Natural killer cell treated with Interleukin-12 subunit alpha and Interleukin-12 subunit beta and Interleukin-15 and Interleukin-18, amount 100 ng/mL, for 72 hours (primary cell): ENCODE measurements at places on chromosomes 12 and 14. TPM values are rescaled to one million over a fixed set of nuclear protein-coding genes. Genes with fewer than 3 reads are reported as not detected.

The LRP1-AS gene
- total RNA-seq: not detected

The OTOGL gene
- total RNA-seq: not detected

The MDGA2 gene
- not detected for total RNA-seq

The RTL1 gene
- not detected for total RNA-seq

The HVCN1 gene
- 1.00 TPM for total RNA-seq

- DNase-seq: peak; percentile 89
Observed at GRCh38 chr12:47779301-47779942, 6.4 kb downstream of the SLC48A1 start.

- no peak for DNase-seq
Observed at GRCh38 chr14:92728759-92729364, 19.6 kb downstream of the LGMN start.

- no peak for DNase-seq
Observed at GRCh38 chr12:120689397-120690082, 2.6 kb downstream of the MLEC start.

GRCh38 chr14:31391473-31391872, 28.9 kb downstream of the HEATR5A start:
- no peak for DNase-seq

DNA sequence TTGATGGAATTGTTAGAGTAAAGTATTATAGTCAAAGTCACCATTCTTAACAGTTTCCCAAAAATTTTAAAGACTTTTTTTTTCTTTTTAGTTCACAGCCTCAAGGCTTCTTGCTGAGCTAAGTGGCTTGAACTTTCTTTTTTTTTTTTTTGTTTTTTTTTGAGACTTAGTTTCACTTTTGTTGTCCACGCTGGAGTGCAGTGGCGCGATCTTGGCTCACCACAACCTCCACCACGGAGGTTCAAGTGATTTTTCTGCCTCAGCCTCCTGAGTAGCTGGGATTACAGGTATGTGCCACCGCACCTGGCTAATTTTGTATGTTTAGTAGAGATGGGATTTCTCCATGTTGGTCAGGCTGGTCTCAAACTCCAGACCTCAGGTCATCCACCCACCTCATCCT, 92.8 kb downstream of the SETD3 start:
- no peak for DNase-seq

DNA sequence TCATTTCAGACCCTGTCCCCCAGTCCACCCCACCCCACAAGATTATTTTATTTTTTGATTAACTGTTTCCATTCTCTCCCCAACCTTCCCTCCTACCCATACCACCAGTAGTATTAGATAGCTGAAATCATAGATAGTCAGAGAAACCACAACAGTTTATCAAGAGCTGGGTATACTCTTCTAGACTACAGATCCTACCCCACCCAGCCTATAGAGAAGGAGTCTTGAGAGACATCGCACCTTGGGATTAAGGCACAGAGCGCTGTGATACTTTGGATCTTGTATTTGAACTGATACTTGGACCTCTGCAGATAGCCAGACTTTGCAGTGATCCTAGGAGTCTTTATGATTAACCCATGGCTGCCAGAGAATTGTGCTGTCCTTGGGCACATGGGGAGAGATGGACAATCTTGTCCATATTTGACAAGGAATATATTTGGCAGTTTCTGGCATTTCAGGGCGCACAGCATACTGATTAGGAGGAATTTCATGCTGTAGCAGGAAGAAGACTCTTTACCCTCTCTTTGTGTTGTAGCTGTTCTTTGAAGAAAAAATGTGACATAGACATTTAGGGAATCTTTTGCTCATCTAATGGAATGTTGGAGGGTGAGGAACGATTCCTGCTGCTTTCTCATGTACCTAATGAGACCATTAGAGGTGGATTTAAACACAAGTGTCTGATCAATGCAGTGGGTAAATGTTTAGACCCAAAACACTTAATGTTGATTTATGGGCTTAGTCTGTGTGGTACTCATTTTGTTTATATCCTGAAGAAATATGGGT, 982 bp downstream of the RBMS2 start:
- DNase-seq: no peak

- no peak for DNase-seq
Observed at GRCh38 chr12:20232931-20233675, 135.2 kb upstream of the PDE3A start.

GRCh38 chr12:14254781-14255180, 110.7 kb upstream of the ATF7IP start:
- DNase-seq: no peak

DNA sequence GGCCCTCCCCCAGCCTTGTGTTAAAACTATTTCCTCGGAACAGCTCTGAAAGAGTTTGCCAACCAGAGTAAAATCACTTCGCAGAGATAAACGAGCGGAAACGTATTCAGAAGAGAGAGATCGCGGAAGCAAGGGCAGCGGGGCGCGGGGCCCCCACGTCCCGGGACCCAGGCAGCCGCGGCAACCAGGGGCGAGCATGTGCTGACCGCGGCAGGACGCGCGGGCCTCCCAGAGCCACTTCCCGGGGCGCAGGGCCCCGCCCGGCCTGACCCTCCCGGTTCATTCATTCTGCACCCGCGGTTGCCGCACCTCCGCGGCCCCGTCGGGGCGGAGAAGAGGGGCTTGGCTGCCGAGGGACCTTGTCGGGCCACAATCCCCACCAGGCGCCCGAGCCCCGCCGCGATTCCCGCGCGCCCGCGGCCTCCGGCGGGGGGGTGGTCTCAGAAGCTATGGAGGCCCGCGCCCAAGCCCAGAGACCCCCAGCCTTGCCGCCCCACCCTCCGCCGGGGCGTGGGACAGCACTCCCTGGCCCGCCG, 598 bp downstream of the UBE2N start:
- peak; percentile 72 for DNase-seq

DNA sequence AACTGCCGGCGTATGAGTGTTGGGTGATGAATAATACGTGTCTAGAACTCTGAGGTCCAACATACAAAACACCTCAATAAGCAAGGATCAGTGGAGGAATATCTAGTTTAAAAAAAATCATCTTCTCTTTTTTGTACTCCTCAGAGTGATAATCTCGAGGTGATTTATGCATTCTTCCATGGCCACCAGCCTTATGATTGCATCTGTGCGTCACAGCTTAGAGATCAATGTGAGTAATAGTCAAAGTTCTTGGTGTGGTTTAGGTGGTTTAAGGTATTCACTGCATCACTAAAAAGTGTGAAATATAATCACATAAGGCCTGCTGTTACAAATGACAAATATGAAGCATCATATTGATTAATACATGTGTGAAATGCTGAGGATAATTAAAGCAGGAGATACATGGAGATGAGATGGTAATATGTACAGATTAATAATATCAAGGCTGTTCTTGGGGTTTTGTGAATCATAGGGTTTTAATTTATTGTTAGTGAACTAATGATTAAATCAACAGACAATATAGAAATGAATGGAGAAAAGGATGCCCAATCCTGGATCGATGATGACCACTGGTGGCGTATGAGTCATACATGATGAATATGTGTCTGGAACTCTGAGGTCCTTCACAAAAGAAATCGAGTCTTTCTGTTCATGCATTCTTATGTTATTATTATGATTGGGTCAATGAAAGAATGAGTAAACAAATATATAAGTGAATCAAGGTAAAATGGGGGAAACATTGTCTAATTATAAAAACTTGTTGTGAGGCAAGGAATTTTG, 68.8 kb upstream of the RTL1 start:
- no peak for DNase-seq

DNA sequence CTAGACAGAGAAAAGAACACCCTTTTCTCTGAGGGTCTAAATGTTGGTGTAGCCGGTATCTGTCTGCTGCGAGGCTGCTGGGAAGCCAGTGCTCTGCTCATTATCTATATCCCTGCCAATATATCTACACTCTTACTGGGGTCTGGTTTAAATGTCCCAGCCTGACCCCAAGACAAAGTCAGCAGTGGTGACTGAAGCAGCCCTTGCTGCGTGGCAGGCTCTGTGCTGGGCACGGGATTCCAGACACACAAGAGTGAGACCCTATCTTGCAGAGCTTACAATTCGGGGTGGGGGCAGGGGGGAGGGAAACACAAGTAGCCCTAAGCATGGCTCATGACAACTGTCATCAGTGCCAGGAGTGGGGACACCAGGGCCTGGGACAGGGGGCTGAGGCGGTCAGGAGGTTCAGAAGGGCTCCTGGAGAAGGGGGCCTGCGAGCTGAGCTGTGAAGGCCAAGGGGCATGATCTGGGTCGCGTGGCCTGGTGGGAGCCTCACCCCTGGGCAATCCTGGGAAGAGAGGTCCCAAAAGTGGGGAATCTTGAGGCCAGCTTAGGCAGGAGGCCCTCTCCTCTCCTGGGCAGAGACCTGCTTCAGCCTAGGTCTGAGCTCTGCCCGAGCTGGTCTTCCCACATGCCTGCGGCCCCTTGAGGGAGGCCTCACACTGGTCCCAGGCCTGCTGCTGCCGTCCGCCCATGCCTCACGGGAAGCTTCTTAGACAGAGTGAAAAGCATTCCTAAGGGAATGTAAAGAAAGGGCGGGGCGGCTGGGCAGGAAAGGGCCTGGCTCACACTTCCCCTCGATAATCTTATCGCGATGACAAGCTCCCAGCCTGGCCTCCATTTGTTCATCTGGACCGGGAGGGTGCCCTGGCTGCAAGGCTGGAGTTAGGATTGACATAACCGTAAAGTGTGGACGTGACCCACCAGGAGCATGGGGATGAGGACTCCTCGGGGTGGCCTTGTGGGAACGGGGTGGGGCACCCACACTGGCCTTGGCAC, 7.3 kb upstream of the RCOR1 start:
- DNase-seq: no peak

- DNase-seq: no peak
Observed at GRCh38 chr14:75181293-75182062, 5.1 kb upstream of the TMED10 start.

DNA sequence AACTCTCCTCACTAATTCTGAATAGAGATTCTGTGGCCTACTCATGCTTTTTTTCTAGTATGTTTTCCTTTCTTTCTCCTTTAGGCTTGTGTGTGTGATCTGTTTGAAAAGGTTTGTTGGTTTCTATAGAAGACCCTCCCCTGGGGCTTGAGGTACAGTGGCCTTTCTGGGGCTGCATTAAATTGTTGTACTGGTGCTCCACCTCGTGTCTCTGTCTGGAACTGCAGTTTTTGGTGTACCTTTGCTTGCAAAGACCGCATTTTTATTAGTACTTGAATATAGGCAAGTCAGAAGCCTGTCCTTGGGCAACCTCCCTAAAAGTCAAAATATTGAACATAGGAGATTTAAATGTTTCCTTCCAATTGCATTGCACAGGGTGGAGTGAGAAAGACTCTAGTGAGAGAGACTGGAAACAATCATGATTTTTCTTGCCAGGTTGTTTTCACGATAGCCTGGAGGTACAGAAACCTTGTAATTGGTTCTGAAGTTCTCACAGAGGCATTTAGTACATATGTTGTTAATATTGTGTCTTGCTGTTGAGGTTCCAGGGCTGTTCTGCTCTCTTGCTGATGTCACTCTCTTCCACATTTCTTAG, 39.0 kb downstream of the SLCO1B1 start:
- DNase-seq: peak; percentile 44

GRCh38 chr14:42140831-42141279, 534.2 kb downstream of the LRFN5 start:
- DNase-seq: no peak

DNA sequence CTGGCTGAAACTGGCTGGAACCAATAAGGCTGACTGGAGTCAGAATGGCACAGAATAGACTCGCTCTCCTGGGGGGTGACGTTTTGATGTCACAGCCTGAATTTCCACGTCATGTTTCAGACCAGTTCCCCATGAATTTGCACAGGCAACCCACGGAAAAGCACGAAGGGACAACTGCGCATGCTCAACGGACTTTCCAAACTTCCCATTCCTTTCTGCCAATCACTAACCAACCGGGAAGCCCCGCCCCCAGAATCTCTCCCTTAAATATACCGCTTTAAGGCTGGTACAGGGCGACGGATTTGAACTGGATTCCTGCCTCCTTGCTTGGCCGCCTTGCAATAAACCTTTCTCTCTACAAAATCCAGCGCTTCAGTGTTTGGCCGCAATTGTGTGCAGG, 434.7 kb downstream of the APAF1 start:
- DNase-seq: no peak
